ENCODE measurements at places on chromosomes 5 and 9.

DNA sequence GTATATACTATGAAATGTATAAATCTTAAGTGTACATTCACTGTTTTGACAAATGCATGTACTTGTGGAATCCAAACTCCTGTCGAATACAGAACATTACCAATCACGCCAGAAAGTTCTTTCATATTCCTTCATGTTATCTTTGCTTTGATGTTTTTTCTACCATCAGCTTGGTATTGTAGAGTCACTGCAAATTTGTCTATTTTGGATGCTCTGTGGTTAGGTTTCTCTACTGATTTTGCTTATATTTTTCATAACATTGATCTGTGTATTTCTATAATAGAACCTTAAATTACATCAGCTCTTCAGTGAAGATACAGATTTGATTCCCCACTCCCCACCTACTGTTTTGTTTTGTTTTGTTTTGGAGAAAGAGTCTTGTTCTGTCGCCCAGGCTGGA lies 30.8 kb downstream of the HABP4 start:
- no peak for DNase-seq

DNA sequence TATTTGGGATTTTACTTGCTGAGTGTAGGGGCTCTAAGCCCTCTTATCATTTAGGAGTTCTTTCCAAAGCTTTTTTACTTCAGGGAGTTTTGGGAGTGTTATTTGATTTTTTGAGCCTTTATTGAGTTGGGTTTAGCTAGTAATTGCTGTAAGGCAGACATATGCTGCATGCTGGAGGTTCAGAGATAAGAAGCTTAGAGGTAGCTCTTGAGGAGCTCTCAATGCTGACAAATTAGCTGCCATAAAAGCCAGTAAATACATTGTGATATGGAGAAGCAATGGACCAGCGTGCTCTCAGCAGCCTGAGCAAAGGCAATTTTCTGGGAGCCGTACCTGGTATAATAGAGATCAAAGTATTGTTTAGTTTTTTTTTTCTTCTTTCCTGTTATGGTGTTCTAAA lies 11.6 kb downstream of the ARHGEF28 start:
- DNase-seq: no peak

GRCh38 chr5:106699198-106699597 lies 971.5 kb downstream of the EFNA5 start:
- no peak for DNase-seq

GRCh38 chr9:134375430-134376385 lies 49.5 kb downstream of the RXRA start:
- DNase-seq: no peak

- DNase-seq: no peak
These were observed 94.0 kb downstream of the THBS4 start for GRCh38 chr5:80129146-80129545.

GRCh38 chr5:137629646-137630045 lies 106.2 kb downstream of the KLHL3 start:
- DNase-seq: peak; percentile 68

DNA sequence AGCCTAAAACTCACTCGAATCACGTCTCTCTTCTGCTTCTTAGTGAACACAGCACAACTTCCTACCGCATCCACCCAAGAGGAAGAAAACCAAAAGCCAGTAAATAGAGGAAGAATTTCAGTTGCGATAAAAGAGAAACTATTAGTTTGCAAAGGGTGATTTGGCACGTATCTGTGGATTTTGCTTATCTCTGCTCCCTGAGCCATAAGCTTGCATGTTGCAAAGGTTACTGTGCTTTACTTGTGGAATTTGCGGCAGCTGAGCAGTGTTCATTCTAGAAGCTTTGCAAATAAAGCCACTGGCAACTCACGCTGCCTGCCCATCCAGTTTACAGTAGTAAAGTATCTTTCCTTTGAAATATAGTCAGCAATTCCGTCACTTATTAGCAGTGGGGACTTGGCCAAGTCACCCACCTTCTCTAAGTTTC lies 149.0 kb upstream of the PCA3 start:
- no peak for DNase-seq

GRCh38 chr9:130682421-130683121 lies 11.0 kb upstream of the EXOSC2 start:
- DNase-seq: peak; percentile 59
